ENCODE measurements at places on chromosomes 2 and 18.
A peak's percentile ranks its signal among the peaks of the same experiment; 100 is the strongest.

DNA sequence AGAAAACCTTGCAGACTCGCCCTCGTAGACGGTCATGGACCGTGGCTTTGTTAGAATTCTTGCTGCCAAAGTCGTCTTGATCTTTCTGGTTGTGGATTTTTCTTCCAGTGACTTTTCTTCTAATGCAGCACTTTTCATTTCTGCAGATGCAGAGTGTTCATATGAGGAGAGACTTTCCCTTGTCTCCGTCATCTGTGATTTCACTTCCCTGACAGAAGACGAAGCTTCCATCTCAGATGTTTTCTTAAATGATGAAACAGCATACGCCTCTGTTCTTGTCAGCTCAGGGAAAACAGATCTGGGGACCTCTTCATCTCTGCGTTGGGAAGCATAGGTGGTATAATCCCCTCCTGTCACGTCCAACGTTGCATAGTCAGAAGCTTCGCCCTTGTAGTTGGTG lies 50.9 kb downstream of the PLEKHA3 start:
- DNase-seq: no peak

GRCh38 chr2:119749477-119750012 lies 10.2 kb upstream of the PTPN4 start:
- DNase-seq: no peak

DNA sequence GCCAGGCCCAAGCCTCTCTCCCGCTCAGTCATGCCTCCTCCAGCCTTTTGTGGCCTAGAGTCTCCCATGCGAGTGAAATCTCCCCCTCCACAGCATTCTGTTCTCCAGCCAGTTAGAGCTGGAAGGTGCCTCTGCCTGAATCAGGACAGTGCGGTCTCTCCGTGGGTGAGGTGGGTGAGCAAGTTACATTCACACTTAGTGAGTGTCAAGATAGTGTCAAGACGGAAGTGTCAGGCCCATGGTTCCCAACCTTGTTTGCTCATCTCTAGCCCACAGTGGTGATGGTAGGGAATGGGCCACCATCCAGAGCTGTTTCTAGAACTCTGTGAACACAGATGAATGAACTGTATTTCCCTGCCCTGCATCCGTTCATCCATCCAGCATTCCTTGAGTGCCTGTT lies 59.5 kb downstream of the LPIN1 start:
- DNase-seq: no peak

- no peak for DNase-seq
Measured at GRCh38 chr2:23624378-23624777, 239.4 kb downstream of the KLHL29 start.

DNA sequence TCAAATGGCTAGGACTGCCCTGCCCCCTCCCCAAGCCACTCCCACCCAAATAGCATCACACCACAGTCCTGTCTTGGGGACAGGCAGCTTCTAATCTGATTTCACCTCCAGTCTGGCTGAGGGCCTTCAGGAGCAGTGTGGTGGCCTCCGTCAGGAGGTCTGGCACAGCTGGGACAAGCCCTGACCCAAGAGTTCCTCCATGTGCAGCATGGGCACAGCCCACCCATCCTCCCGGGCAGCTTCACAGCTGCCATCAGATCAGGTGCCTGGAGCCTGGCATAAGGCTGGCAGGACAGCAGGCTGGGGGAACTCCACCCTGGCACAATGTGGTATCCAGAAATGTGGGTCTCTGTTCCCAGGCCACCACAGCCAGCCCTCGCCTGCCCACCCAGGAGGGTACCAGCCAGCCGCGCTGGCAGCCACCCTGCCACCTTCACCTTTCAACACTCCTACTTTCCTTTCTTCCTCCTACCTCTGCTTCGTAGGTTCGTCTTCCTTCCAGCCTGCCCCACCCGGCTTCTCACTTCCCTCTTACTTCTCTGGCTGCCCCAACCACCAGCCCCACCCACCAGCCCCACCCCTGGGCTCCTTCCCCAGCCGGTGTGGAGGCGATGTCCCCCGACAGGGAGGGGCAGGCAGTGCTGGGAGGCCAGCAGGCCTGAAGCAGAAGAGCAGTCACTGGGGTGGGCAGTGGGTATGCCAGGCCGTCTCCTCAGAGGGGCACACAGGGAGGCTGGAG lies at the start of gene CAPG:
CAPG (minus strand) TSS at position 522 of the 739 bp plus-strand sequence. CDS start 8,221 bp downstream, outside the sequence.
- DNase-seq: peak; percentile 75

- DNase-seq: no peak
Measured at GRCh38 chr18:21132398-21132918, 20.8 kb upstream of the ROCK1 start.

DNA sequence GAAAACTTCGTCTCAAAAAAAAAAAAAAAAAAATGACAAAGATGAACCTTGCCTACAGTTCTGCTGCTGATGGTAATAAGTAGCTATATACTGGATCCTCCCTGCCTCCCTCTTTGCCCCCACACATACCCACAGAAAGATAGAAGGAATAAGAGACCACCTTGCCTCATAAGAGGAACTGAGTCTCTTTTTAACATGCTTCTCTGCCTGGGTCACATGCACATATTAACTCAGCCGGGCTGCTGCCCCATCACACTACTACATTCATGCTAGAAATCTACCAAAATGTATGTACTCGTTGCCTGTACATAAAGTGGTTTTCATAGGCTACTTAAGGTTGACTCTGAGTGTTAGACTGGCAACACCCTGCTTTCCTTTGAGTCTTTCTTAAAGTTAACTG lies 78.9 kb upstream of the B3GNT2 start:
- no peak for DNase-seq

DNA sequence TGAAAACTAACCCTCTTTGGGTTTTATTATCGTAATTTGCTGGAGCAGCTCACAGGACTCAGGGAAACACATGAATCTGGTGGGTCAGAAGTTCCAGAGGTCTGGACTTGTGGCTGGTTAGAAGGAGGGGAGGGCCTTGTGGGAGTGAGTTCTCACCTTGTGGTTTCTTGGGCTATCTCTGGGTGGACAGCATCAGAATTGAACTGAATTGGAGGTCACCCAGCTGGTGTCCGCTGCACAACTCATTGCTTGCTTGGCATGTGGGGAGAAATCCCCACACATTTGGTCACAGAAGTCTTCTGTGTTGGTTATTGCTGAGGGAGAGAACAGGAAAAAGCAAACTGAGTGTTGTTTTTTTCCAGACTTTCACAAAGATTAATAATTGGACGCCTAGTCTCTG lies 27.5 kb downstream of the ZNF892 start:
- no peak for DNase-seq

GRCh38 chr2:15265889-15266288 lies 295.2 kb downstream of the NBAS start:
- no peak for DNase-seq

All from GM12891 (cell line).